ENCODE measurements at places on chromosomes 7 and 10. TPM values are rescaled to one million over a fixed set of nuclear protein-coding genes. Genes with fewer than 3 reads are reported as not detected.

DNA sequence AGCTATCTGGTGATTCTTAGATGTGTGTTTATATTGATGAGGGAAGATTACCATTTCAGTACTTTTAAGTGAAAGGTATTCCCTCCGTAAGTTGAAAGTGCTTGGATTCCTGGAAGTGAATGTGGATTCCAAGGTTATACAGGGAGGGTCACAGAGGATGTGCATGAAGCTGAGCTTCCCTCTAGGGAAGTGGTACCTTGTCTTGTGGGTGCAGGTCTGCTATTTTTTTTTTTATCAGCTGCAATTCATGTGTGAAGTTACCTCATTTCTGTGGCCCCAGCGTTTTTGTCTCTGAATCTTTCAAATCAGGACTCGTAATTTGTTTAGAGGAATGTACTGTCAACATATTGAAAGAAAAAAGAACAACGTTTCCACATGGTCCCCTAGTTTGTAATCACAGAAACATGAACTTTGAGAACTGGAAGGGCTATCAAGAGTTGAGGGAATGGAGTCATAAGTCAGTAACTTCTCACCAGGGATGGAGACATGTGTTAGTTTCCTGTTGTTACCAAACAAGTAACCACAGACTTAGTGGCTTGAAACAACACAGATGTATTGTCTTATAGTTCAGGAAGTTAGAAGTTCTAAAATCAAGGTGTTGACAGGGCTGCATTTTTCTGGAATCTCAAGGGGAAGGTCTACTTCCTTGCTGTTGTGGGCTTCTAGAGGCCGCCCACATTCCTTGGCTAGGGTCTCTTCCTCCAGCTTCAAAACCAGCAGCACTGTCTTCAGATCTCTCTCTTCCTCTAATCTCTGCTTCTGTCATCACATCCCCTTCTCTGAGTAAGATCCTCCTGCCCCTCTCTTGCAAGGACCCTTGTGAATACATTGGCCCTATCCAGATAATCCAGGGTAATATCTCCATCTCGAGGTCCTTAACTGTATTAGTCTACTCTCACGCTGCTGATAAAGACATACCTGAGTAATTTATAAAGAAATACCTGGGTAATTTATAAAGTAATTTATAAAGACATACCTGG lies 64.4 kb downstream of the RAB18 start:
- DNase-seq: no peak

CCL26 gene
- polyA plus RNA-seq: 0.26 TPM

DNA sequence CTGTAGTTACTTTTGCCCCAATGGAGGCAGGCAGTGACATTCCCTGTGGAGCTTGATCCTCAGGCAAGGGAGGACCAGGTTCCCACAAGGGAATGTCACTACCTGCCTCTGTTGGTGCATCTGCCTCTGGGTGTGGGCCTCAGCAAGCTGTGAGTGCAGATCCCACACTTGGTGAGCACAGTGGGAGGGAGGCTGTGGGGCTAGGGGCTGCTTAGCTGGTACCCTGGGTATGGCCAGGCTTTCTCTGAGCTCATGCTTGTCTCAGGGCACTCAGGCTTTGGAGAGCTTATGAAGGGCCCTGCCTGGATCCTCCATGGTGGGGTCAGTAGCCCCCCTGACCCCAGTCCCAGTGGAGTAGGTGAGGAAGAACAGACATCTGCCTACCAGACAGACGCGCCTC lies 16.2 kb upstream of the ZNF488 start:
- no peak for DNase-seq

GRCh38 chr10:7491949-7492659 lies 81.3 kb upstream of the SFMBT2 start:
- no peak for DNase-seq

GRCh38 chr7:5755704-5756504 lies 25.6 kb downstream of the RNF216 start:
- peak; percentile 16 for DNase-seq

DNA sequence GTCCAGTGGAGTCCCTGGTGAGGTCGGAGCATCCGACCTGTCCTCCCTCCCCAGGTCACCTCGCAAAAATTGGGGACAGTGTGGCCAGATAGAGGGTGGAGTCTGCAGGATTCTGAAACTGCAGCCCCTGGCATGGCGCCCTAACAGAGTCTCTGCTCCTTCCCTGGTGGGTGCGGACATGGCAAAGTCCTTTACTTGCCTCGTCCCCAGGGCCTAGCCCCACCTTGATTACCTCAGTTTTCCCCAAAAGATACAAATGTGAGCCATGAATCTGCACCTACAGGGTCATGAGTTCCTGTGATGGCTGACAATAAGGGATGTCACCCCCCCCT lies 47.7 kb downstream of the NPVF start:
- no peak for DNase-seq

DNA sequence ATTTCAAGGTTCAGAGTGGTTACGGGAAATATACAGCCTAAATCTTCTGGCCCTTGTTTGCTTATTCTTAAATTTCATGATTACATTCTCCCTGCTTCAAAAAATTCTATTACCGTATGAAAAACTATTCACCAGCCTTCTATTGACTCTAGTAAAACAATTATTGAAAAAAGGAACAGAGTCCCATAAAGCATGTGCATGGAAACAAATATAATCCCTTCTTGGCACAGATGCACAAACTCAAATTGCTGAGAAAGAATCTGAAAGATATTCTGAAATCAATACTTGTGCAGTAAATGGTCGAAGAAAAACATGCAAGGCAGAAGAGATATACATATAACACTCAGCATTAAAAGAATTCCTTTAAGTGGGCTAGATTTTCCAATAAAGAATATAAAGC lies 83.6 kb downstream of the LRRN3 start:
- DNase-seq: no peak

GRCh38 chr7:152967958-152968357 lies 208.4 kb downstream of the ACTR3B start:
- DNase-seq: no peak

- no peak for DNase-seq
These were observed 11.0 kb downstream of the MAPK8 start for GRCh38 chr10:48317321-48317990.

GRCh38 chr10:14543046-14543903 lies 212.6 kb upstream of the FRMD4A start:
- no peak for DNase-seq

DNA sequence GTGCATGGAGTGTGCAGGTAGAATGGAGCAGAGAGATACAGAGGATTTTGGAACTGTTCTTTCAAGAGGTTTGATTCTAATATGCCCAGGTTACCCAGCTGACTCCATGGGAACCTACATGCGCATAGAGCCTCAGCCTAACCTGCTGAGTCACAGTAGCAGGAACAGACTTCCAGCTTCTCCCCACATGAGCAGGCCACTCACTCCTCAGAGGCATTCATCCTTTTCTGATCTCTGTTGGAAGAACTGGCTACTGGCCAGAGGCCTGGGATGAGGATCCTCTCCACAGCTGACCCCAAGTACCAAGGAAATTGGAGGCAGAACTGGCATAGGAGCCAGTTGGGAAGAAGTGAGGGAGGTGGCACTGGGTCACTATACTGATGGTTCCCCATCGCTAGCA lies 17.9 kb upstream of the CCSER2 start:
- DNase-seq: no peak

GNAT3 gene
- polyA plus RNA-seq: not detected

DNA sequence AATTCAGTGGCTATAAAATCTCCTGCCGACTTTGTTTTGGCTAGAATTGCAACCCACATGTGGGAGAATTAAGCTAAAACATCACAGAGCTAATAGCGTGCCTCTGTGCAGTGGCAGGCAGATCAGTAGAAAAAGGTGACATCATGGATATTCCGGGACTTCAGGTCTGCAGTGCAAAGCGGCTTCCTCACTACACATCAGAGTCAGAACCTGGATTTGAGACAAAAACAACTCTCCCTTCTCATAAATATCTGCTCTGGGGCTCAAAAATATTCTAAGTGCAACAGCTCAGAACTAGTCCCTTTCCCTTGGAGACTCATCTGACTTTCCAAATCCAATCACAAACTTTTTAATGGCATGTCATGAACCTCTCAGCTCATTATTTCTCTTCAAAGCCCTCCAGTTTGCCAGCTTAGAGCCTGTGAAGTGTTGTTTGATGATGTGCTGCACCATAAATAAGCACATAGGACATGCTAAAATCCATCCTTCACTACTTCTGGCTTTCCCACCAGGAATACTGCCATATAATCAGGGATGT lies 337.1 kb downstream of the RNLS start:
- peak; percentile 39 for DNase-seq

GRCh38 chr10:4399556-4399955 lies 426.5 kb upstream of the AKR1E2 start:
- peak; percentile 18 for DNase-seq

GRCh38 chr10:75043256-75044131 lies 68.0 kb upstream of the SAMD8 start:
- no peak for DNase-seq

DNA sequence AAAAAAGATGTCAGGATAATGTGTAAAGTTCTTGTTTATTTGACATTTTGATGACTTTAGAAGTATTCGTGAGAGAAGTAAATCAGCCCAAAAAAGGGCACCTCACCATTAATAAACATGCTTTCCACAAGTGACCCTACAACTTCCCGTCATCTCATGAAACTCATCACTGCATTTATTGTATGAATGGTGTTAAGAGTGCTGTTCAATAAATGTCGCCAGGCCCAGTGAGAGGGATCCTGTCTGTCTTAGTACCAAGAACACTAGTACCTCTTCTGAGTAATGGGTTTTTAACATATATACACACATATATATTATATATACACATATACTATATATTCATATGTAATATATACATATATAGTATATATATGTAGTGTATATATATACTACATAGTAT lies 61.9 kb downstream of the TMEM26 start:
- DNase-seq: no peak

DNA sequence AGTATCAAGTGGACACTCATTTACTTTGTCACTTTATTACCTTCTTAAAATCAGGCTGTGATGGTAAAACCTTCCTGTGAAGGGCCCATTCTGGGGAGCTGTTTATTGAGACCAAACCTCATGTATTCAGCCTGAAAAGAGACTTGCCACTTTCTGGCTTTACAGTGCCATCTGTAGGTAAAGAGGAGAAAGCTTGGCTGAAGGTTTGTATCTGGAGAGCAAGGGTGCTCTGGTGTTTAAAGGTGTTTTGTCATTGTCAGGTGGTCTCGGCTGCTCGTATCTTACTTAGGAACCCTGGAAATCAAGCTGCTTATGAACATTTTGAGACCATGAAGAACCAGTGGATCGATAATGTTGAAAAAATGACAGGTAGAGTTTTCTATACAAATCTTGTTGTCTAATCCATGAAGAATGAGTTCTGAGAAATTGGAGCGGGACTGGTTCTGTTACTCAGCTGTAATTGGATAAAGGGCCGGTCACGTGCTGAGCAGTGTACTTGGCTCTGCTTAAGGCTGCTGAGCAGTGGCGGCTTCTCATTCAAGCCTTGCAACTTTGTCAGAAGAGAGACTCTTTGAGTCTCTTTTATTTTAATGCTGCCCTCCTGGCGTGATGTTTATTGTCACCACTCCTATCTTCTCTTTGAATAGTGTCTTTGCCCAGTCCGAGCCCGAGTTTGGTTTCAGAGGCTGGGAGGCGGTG lies 46.9 kb downstream of the AP3M1 start:
- DNase-seq: no peak

DNA sequence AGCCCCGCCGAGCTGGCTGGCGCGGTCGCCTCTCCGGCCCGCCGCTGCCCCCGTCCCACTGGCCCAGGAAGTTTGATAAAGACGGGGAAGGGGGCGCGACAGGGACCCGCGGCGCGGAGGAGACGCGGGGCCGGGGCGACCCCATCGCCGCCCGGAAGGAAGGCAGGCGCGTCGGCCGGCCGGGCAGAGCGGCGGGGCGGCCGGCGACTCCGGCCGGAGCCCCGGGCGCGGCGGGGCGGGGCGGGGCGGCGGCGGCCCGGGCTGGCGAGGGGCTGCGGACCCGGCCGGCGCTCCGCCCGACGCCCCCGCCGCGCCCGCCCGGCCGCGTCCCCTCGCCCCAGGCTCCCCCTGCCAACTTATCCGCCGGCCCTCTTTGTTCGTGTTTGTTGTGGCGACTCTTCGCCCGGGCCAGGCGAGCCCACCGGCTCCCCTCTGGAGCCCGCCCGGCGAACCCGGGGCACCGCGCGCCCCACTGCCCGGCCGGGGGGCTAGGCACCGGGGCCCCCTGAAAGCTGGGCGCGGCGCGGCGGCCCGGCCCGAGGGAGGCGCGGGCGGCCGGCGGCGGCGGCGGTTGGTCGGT lies 571 bp downstream of the KDM7A start:
- no peak for DNase-seq

GRCh38 chr10:122499491-122499941 lies 38.2 kb downstream of the HTRA1 start:
- no peak for DNase-seq

HELLS gene
- 6.7 TPM for polyA plus RNA-seq

DNA sequence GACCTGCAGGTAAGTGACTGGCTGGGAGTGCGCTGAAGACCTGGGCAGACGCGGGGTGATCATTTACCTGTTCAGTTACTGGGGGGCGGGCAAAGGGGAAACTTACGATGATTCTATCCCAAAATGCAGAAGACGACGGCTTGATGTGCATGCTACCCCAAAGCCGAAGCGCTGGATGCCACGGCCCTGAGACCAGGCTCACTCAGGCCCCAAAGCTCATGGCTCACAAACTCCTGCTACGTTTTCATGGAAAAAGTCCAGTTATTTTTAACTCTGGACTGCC lies 200.6 kb downstream of the DIP2C start:
- DNase-seq: no peak

GRCh38 chr10:131352765-131353290 lies 41.3 kb upstream of the TCERG1L start:
- no peak for DNase-seq

ZMIZ2 gene
- 4.4 TPM for polyA plus RNA-seq

DNA sequence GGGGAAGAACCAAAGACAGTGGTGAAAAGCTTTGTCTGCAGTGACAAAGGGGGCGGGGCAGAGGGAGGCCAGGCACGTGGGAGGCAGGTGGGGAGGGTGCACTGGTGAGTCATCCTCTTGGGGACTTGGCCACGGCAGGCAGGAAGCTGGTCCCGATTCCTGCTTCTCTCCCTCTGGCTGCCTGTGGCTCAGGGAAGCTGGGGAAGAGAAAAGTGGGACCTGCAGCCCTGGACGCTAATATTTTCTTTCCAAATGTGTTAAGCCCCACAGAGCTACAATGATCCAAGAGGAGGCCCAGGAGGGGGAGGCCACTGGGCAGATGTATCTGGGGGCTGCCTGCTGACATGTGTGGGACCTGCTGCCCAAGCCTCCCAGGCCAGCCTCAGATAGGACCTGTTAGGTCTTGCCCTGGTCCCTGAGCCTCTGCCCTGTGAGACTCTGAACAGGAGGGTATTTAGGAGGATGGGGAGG lies 231.8 kb downstream of the KCNMA1 start:
- DNase-seq: no peak

CYP2E1 gene
- 1.3 TPM for polyA plus RNA-seq

Measured in BJ (cell line).